ENCODE measurements at places on chromosomes 5 and 9. TPM values are rescaled to one million over a fixed set of nuclear protein-coding genes. Genes with fewer than 3 reads are reported as not detected.
A peak's percentile ranks its signal among the peaks of the same experiment; 100 is the strongest.

DNA sequence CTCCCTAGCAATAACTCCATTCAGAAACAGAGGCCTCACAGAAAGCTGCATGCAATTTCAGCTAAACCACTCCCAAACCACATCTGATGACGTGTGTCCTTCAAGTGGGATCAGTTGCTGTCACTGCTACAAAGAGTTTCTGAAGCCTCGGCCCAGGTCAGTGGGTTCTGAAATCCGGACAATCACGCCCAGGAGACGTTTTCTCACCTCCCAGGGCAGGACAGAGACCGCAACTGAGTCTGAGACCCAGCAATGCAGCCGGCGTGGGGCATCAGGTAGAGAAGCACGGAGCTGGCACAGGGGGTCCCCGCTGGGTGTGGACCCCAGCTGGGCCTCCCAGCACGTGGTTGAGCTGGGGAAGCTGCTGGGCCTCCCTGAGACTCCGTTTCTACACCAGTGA is 2.6 kb upstream of the UBE2QL1 start:
- DNase-seq, result no peak

- peak; percentile 74 for DNase-seq
Observed at GRCh38 chr5:473551-474192, 30.7 kb downstream of the EXOC3 start.

GRCh38 chr5:32531885-32532520 is 53.4 kb upstream of the SUB1 start:
- no peak for DNase-seq

GRCh38 chr5:57317341-57317740 is 143.5 kb downstream of the GPBP1 start:
- DNase-seq, result no peak

GRCh38 chr5:36688722-36689121 is 82.3 kb downstream of the SLC1A3 start:
- no peak for DNase-seq

DNA sequence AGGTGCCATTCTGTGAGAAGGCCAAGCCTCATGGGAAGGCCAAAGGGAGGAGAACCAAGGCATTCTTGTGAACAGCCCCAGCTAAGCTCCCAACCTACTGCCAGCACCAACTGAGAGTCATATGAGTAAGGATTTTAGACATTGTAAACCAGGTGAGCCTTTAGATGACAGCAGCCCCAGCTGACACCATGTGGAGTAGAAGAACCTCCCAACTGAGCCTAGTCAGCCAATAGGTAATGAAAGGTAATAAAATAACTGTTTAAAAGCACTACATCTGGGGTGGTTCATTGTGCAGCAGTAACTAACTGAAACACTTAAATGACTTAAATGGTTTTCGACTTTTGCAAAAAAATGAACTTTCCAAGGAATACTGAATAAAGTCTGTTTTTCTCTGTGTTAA is 172.6 kb upstream of the KIF2A start:
- no peak for DNase-seq

GRCh38 chr9:99137891-99138290 is 33.0 kb downstream of the TGFBR1 start:
- DNase-seq, result no peak

DNA sequence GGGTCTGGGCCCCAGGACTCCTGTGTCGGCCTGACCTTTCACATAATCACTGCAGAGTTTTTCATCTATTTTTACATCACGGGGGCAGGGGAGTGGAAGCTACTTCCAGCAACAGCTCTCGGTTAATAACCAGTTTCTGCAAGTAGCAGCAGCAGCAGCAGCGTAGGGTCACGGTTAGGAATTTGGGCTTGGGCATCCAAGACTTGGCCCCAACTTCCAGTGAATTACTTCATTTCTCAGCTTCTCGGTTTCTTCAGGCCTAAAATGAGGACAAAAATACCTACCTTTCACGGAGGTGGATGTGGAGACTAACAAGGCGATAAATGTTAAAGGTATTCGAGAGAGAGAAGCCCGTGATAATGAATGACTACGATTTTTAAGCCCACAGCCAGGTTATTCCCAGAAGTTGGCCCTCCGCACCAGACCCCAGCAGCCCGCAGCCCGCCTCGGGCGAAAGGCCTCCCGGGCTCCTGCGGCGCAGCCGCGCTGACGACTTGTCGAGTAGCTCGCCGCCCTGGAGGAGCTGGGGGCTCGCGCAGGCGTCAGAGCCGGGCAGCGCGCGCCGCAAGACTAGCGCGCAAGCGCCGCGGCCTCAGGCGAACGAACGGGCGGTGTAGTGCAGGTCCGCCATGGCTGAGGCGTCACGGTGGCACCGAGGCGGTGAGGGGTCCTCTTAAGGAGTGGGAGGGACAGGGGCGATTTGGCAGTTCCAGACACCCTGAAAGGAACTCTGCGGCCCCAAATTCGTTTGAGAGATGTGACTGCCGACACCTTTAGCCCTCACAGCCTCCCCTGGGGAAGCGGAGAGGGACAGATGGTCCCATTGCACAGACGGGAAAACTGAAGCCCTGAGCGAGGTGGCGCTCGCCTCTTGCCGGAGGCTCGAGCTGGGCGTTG is at the start of gene PKD2L2:
TSS of gene PKD2L2 (plus strand) at position 595 of the 897 bp plus-strand sequence. CDS start at position 630, 35 bp downstream.
- peak; percentile 91 for DNase-seq

DNA sequence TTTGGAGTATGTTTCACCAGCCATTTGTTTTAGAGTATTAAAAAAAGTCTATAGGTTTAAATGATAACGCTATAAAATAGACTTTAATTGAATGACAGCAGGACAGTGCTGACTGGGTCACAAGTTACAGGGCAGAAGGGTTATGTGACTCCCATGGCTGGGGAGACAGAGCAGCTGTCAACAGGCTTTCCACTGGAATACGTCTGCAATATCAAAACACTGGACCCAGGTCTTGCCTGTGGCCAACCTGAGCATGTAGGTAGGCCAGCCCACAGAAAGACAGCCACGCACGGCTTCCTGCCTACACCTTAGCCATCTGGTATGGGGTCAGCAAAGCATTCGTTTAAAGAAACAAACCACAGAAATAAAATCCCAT is 80.7 kb downstream of the OTULIN start:
- peak; percentile 56 for DNase-seq

DNA sequence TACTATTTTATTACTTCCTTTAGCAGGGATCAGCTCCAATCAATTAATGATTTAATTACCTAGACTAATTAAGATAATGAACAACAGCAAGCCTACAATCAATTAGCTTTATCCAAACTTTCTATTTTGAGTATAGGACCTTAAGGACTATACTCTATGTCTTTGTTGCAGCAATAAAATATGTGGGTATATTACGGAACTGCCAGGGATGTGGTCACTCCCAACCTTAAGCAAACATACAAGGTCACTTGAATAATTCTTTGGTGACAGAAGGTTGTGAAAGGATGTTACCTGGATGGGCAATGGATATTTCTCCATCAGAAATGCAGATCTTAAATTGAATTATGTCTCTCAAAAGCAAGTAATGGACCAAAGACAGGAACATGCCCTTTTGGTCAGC is 907.4 kb upstream of the DMAC1 start:
- DNase-seq, result no peak

DNA sequence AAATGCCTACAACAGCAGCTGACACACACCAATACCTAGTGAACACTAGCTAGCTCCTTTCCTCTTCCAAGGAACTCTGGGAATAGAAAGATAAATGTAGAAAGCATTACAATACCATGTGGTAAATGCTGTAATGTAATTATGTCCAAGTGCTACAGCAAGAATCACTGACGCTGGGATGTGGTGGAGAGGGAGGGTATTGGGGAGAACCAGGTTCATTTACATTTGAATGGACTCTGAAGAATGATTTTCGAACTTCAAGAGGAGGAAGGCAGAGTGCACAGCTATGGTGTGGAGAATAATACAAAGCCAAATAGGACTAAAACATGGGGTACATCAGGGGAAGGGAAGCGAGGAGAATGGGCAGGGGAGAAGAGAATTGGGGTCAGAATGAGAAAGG is 158.0 kb downstream of the CDK5RAP2 start:
- no peak for DNase-seq

DNA sequence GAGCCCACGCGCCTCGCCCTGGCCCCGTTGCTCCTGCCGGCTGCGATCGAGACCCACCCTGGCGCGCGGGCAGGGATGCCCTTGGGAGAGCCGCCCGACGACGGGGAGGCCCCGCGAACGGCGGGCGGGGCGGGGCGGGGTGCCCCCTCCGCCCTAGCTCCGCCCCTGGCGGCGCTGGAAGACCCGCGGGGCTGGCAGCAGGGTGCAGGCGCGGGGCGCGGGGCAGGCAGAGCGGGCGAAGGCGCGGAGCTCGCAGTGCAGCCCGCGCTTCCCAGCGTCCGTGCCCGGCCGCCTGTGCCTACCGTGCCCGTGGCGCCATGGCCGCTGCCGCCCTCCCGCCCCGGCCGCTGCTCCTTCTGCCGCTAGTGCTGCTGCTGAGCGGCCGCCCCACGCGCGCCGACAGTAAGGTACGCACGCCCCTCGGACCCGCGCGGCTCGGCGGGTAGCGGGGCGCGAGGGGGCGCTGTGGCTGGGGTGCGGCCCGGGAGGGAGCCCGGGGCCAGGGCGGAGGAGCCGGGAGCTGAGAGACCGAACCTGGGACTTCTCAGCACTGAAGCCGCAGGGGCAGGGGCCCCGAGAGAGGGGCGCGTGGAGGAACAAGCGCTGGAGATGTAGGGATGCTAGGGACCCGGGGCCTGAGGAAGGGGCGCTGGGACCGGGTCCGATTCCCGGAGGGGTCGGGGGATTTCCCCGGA is at the start of gene OLFML2A:
TSS of gene OLFML2A (plus strand) at position 180 of the 695 bp plus-strand sequence. CDS start at position 318, 138 bp downstream.
- DNase-seq, result peak; percentile 76

DNA sequence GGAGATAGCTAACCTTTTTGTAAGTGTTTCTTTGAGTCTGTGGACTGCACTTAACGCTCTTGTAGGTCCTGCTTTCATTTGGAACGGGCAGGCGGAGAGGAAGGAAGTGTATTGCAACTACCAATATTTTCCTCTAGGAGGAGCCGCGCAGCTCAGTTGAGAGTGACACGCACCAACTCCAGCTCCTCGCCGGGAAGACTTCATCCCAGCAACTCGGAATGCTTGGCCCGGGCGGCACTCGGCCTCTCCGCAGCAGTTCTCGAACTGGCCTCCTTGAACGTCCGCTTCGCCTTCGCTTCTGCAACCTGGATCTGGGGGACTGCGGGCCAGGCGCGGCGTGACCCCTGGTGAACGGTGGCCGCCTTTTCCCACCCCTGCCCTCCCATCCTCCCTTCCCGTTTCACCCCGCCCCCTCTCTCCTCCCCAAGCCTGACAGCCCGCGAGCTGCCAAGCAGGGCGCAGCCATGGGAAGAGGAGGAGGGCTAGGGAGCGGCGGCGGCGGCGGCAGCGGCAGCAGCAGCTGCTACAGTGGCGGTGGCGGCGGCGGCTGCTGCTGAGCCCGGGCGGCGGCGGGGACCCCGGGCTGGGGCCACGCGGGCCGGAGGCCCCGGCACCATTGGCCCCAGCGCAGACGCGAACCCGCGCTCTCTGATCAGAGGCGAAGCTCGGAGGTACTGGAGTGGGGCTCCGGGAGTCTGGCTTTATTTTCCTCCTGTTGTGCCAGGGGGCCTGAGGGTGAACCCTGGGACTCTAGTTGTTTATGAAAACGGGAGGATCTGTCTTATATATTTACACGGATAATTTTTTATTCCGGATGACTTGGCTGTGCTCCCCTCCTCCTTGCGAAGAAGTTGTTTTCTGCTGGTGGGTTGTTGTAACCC is at the start of gene GHR:
TSS of gene GHR (plus strand) at position 155 of the 881 bp plus-strand sequence. CDS start 142,436 bp downstream, outside the sequence.
- DNase-seq, result peak; percentile 86

DNA sequence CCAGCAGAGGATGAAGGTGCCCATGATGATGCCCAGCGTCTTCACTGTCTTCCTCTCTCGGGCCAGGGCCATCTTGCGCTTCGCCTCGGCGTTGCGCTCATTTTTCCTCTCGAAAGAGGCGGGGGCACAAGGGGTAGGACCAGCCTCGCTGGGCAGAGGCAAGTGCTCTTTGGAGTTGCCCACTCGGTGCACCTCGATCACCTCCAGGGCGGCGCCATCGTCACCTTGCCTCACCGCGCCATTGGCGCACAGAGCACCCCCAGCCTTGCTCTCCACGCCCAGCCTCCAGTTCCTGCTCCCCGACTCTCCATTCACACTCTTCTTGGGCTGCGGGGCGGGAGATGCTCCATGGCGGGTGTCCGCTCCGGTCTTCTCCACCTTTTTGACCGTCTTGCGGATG is 1.6 kb downstream of the HTR1A start:
- DNase-seq, result no peak

DNA sequence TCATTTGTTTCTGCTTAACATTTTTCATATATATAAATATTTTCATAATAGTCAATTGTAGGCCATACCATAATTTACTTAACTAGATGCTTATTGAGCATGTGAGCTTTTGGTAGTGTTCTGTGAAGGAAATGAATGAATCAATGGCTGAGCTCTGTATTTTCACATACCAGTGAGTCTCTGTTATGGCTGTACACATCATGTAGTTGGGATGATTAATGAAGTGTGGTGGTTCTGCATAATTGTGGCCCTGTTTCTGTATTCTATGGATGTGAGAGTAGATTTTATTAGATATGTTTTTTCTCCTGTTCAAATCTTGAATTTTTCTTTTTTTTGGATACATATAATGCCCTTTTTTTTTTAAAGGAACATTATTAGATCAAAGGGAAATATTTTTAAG is 56.2 kb downstream of the CTNNA1 start:
- no peak for DNase-seq

GRCh38 chr9:130849356-130849755 is 14.3 kb downstream of the ABL1 start:
- no peak for DNase-seq

DNA sequence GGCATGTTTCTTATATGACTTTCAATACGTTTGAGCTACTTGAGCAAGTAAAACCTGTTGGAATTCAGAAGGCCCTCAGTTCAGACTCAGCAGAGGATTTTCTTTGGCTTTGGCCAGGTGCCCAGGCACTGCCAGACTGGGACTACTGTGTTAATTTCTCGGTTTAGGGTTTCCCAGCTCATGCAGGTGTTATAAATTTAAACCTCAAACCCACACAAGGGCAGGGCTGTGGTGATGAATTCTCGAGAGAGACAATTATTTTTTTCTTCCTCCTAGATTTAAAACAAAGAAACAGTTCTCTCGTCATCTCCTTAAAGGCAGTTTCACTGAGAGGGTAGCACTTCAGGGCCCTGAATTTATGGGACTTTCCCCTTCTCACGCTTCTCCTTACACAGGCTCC is 406.0 kb upstream of the PIK3R1 start:
- DNase-seq, result no peak

- no peak for DNase-seq
Observed at GRCh38 chr5:147512659-147513379, 3.0 kb upstream of the DPYSL3 start.

DNA sequence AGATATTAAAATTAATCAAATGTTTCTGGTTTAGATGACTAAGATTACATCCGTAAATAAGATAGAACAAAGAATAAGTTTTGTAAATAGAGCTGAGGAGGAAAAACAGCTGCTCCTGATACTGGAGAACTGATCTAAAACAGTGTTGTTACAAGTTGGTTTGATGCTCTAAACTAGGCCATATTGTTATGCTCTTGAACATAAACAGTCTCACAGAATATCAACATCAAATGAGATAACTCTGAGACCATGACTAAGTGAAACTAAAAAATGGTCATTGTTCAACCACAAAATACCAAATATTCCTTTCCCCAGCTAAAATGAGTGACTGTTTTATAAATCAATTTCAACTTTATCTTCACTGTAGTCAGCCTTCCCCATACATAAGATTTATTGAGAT is 16.5 kb upstream of the SRFBP1 start:
- DNase-seq, result no peak

The SLC25A2 gene
- not detected for total RNA-seq

The GNAQ gene
- 14.8 TPM for total RNA-seq

The RNF20 gene
- 58.4 TPM for total RNA-seq

The FCN1 gene
- total RNA-seq, result 5.3 TPM
